ENCODE measurements at places on chromosomes 13 and 19.

DNA sequence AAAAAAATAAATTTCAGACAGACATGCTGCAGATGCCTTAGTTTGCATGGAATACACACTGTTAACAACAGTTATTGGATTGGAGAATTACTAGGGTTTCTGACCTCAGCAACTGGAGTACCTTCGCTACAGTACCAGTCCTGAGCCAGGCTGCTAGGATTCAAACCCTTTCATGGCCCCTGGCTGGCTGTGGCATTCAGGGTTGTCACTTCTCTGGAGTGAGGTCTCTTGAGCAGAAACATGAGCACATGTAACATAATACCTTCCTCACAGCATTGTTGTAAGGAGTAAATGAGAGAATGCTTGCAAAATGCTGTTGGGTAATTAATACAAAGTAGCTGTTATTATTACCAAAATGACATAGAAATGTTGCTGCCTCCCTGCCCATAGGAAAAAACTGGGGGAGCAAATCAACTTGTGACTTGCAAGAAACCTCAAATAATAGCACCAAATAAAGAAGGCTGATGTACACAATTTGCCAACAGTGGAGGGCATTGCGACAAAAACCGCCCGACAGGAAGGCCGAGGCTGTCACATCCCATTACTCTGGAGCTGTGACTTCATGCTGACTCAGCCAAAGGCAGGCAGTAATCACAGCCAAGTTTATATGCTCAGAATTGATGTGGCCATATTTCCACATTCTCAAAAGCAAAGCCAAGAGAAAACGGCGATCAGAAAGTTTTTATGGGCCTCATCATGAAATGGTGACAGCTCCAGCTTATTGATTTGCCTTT is 100.4 kb downstream of the RFC3 start:
- DNase-seq, result no peak

DNA sequence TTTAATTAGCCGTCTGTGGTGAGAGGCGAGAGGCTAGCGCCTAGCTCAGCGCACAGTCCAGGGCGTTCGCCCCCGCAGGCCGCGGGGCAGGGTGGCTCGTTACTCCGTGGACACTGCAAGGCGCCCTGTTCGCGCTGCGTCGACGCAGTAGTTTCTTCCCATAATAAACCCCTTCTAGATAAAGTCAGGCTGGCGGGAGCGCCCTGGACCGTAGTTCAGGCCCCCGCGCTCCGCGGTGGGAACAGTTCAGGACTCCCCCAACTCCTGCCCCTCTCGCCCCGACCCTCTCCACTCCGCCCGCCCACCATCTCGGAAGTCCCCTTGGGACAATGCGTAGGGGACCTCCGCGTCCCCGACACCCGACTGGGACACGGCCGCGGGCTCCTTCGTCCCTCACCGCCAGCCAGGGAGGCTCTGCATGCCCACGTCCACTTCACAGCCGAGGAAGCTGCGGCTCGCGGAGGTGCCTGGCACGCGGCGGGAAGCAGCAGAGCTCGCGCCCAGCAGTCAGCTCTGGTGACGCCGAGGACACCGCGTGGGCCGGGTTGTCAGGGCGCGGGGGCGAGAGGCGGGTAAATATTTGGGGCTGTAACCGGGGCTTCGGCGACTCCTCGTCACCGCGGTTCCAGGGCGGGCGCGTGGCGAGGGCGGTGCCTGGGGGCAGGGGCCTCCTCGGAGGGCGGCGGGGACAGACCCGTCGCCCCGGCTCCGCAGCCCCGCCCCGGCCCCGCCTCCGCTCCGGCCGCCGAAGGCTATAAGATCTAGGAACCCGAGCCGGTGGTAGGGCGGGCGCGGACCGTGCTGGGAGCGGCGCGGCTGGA is at the start of gene RGCC:
Gene RGCC, plus strand, starts transcription at position 783 of the 821 bp plus-strand sequence. CDS start 158 bp downstream, outside the sequence.
- DNase-seq, result peak; percentile 81

- DNase-seq, result no peak
Observed at GRCh38 chr13:46355088-46355468, 32.0 kb downstream of the RUBCNL start.

GRCh38 chr13:79419365-79419764 is 13.3 kb upstream of the RBM26 start:
- no peak for DNase-seq

- DNase-seq, result no peak
Observed at GRCh38 chr13:96904232-96904631, 90.0 kb downstream of the OXGR1 start.

- DNase-seq, result no peak
Observed at GRCh38 chr19:7512400-7512851, 3.5 kb upstream of the ZNF358 start.

GRCh38 chr19:43524922-43525835 is 1.8 kb downstream of the ETHE1 start:
- no peak for DNase-seq

- no peak for DNase-seq
Observed at GRCh38 chr13:73702419-73703071, 431.7 kb downstream of the KLF12 start.

GRCh38 chr13:95207769-95208366 is 93.4 kb downstream of the ABCC4 start:
- no peak for DNase-seq

GRCh38 chr13:95239283-95239682 is 62.0 kb downstream of the ABCC4 start:
- DNase-seq, result no peak

DNA sequence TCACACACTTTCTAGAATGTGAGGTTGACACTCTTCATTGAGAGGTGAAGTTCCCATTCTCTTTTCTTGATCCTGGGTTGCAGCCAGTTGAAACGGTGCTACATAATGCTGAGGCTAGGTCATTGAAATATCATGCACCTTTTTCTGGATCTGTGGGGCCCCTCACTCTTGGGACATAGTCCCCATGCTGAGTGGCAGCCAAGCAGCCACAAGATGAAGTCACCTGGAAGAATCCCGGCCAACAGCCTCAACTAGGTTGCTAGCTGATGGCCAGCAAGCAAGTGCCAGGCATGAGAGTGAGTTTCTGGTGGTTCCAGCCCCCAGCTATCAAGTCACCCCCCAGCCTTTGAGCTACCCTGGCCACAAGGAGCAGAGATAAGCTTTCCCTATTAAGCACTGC is 148.5 kb upstream of the TSHZ3 start:
- no peak for DNase-seq

- no peak for DNase-seq
Observed at GRCh38 chr13:41061914-41062837, 867 bp downstream of the WBP4 start.

- no peak for DNase-seq
Observed at GRCh38 chr13:35163674-35164073, 221.6 kb downstream of the NBEA start.

- no peak for DNase-seq
Observed at GRCh38 chr13:98581971-98582702, 5.2 kb upstream of the STK24 start.

DNA sequence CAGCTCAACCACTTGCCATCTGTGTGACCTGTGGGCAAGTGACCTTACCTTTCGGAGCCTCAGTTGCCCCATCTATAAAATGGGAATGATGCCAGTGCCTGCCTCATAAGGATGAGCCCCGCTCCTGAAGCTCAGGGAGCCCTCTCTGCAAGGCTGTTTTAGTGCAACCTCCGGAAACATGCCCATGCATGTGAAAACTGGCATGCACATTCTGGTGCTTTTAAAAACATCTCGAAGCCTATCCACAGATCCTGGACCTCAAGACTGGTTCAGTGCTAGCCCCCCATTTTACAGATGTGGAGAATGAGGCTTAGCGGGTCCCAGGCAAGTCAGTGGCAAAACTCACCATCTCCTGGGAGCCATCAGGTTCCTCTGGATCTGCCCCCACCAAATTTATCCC is 5.6 kb downstream of the CADM4 start:
- no peak for DNase-seq

- peak; percentile 58 for DNase-seq
Observed at GRCh38 chr19:2561895-2562294, 86.0 kb downstream of the GADD45B start.

DNA sequence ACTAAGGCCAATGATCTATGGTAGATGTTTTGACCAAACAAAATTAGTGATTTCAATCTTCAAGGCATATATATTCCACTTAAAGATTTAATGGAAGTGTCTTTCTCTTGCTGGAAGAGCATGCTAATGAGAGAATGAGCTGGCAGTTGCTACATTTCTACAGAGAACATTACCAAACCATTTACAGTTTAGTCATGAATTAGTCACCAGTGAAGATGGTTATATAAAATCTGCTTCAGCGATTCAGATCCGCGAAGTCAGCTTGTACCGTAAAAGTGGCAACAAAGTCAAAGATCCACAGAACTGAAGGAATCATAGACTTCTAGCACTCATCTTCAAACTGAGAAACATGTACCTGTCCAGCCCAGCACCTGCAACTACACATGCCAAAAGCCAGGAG is 156.3 kb downstream of the SLITRK5 start:
- DNase-seq, result no peak

DNA sequence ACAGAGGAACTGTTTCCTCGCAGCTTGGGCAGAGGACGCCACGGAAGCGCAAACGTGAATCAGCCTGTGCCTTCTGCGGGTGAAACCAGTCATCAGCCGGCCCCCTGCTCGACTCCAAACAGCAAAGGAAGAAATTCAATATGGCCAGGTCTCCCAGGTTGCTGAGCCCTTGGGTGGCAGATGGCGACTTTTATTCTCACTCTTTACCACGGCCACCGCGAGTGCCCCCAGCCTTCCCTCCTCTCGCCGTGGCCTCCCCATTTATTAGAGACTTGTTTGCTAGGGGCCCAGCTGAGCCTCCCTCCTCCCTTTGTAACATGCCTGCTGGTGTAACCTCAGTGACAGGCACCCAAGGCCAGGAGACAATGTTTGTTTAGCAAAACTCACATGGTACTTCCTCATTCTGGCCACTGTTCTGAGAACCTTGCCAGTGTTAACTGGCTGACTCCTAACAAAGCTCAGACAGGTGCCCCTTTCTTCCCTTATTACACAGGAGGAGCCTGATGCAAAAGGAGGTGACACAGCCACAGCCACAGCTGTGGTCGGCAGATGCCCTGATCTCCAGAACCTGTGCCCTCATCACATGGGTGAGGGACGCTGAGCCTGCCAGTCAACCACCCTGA is 5.8 kb downstream of the RAB20 start:
- DNase-seq, result no peak

- no peak for DNase-seq
Observed at GRCh38 chr13:82751206-82751605, 1131.1 kb downstream of the SLITRK1 start.

DNA sequence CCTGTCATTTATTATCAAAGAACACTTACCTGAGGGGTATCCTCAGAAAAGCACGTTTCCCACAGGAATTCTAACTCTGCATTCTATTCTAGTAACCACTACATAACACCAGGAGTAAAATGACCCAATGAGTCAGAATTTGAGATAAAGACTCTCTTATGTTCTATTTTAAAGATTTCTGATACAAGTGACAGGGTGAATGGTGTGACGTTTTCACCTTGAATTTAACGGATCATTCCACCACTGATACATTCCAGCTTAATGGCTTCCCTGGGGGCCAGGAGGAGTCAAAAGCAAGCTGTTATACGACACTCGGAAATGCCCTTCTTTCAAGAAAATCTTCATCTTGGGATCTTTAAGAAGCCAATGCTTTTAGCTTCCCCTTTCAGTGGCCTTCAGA is 55.2 kb downstream of the SLC7A1 start:
- no peak for DNase-seq

DNA sequence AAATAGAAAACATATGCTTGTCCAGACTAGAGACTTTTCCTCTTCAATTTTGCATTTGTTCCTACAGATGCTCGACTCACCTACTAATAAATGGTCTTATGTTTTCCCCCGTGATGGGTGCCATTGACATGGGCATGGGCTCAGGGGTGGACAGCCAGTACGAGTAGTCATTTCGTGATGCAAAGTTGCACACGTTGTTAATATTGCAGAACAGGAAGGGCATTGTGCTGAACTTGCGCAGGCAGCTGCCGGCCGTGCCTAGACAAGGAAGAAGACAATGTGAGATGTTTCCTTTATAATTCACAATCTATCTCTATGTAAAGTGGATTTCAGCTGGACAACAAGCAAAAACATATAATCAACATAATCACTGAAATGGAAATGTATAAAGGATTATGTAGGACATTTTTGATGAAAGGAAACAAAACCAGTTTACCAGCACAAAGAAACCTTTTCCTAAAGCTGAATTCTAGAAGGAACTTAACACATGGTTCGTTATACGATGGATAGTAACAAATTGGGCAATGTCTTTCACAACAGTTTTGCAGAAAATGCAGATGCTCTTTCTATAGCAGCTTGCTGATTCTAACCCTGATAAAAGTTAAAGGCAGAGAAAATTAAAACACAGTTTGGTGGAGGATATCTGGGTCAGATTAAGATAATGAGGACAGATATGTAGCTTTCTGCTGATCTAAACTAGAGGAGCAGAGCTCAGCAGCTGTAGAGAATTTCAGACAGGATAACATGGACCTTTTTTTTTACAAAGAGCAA is 145.7 kb downstream of the COL4A1 start:
- DNase-seq, result no peak

DNA sequence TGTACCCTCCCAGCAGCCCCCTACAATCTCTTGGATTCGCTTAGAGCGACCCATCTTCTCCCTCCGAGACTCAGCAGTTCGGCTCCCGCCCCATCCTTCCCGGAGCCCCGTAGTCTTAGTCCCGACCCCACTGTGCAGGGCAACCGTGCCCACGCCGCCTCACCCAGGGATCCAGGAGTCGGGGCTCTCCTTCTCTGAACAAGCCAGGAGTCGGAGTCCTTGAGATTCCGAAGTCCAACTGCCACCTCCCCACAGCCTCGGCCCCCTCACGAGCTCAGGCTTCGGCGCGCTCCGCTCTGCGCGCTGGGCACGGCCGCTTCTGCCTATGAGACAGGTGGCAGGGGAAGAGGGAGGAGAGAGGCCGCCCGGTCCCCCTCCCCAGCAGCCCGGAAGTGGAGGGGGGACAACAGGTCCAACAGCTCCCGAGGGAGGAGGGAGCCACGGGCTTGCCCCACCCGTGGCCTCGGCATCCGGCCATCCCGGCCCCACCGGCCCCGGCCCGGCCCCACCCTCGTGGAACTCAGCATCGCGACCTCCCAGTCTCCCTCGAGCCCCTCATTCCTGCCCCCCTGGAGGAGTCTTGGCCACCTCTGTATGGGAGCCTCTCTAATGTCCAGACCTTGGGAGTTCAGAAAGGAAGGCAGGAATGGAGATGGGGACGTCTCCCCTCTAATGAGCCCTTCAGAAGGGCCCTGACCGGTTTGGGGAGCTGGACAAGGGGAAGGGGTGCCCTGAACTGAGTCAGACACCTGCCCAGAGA is at the start of gene PHLDB3:
Gene PHLDB3, minus strand, starts transcription at position 321 of the 760 bp plus-strand sequence. CDS start 628 bp downstream, outside the sequence.
- peak; percentile 41 for DNase-seq

DNA sequence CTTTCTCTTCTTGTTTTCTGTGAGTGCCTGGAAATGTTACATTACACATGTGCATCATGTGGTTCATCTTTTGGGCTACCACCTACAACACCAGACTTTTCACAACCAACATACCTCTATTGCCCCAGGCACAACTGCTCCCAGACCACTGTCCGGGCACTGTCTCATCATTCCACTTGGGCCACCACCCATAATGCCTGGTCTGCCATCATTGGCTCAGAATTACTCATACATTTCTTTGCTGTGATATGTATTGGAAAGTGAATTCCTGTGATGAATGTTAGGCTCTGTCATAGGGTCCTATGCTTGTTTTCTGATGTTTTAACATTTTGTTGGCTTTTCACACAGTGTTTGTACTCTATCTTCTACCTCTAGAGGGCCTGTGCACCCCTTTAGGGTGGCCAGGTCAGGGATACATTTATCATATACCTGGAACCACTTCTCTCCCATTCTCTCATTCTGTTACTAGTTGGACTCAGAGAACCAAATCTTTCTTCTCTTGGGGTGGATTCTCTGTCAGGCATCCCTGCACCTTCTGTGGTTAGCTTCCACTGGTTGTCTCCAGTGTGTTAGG is 172.8 kb downstream of the NHLRC3 start:
- DNase-seq, result no peak
